ENCODE measurements at places on chromosomes 11 and 22. TPM values are rescaled to one million over a fixed set of nuclear protein-coding genes. Genes with fewer than 3 reads are reported as not detected.

The SLC22A25 gene
- polyA plus RNA-seq = not detected

- no peak for DNase-seq
Measured at GRCh38 chr11:74446532-74446938, 20.8 kb downstream of the KCNE3 start.

GRCh38 chr11:30258679-30259078 lies 27.9 kb downstream of the FSHB start:
- no peak for DNase-seq

DNA sequence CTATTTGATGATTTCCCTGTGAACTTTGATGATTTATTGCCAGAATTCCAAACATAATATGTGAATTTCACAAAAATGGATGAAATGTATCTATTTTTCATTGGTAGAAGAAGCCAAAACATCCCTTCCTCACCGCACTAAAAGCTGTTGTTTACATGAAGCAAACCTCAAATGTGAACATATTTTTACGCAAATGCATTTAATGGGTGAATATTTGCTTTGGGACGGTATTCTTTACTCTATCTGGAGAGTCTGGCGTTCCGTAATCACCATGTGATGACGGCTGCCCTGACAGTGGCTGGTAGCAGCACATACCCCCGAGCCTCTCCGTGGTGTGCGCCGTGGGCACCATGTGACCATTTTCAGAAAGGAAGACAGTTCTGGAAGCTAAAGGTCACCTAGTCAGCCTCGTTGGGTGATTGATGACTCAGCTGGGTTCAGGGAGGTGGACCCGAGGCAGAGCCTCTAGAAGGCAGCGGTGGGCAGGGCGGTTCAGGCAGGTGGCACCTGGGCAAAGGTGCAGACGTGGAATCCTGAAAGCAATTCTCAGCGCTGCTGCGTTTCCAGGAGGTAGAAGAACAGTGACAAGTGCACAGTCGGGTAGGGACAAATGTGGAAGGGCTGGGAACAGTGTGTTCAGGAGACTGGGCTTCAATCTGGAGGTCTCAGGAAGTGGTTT lies 45.3 kb downstream of the PPARA start:
- DNase-seq = no peak

DNA sequence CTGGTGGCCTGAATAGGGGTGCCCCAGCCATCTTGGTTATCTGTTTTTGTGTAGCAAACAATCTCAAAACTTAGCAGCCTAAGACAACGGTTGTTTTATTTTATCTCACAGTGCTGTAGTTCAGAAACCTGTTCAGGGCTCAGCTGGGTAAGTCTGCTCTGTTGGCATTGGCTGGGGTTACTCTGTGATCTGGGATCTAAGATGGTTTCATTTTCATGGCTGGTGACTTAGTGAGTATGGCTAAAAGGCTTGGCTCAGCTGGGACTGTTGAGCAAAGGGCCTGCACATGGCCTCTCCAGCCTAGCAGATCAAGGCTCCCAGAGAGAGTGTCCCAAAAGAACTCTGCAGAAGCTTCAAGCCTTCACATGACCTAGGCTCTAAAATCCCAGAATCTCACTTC lies 60.8 kb upstream of the POU2AF1 start:
- DNase-seq = no peak

DNA sequence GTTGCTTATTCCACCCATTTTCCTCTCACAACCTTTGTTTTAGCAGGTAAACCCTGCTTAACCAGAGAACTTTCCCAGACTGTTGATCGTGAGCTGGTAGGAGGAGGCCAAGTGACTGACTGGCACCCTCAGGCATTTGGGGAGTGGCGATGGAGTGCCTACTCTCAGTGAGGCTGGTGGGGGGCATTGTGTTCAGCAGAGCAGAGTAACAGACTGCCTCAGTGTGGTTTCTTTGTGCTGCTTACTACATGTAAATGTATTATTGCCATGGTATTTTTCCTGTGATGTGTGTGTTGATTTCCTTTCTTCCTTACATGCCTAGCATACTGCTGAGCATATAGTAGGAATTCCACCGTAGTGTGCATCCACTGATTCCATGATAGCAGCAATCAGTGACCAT lies 2.6 kb downstream of the MARK2 start:
- DNase-seq = no peak

Data from A549 (cell line).